Activated naive CD4-positive, alpha-beta T cell treated with anti-CD3 and anti-CD28 coated beads, Interleukin-2, amount 10 ng/mL, durations not matched to agents 7 days and 5 days (primary cell): ENCODE measurements at places on chromosomes 16 and 17.

- no peak for DNase-seq
- H3K36me3 ChIP-seq = no peaks in the 10 kb centered on the region
- H3K4me3 ChIP-seq = no peak overlapping the region
- H3K27me3 ChIP-seq = no peaks in the 10 kb centered on the region
- H3K4me1 ChIP-seq = no peaks in the 10 kb centered on the region
Observed at GRCh38 chr17:52110923-52111581, 47.5 kb downstream of the CA10 start.

- H3K27me3 ChIP-seq = peaks cover 24% of the 10 kb centered on the region
- H3K4me1 ChIP-seq = peaks cover 12% of the 10 kb centered on the region
- H3K4me3 ChIP-seq = no peak overlapping the region
- no peak overlapping the region for H3K27ac ChIP-seq
Observed at GRCh38 chr17:20085283-20085845, 76.2 kb downstream of the SPECC1 start.

- no peak for DNase-seq
- no peaks in the 10 kb centered on the region for H3K36me3 ChIP-seq
- no peak overlapping the region for H3K4me3 ChIP-seq
- H3K4me1 ChIP-seq = no peaks in the 10 kb centered on the region
Observed at GRCh38 chr16:81164481-81164880, 68.3 kb upstream of the GCSH start.

DNA sequence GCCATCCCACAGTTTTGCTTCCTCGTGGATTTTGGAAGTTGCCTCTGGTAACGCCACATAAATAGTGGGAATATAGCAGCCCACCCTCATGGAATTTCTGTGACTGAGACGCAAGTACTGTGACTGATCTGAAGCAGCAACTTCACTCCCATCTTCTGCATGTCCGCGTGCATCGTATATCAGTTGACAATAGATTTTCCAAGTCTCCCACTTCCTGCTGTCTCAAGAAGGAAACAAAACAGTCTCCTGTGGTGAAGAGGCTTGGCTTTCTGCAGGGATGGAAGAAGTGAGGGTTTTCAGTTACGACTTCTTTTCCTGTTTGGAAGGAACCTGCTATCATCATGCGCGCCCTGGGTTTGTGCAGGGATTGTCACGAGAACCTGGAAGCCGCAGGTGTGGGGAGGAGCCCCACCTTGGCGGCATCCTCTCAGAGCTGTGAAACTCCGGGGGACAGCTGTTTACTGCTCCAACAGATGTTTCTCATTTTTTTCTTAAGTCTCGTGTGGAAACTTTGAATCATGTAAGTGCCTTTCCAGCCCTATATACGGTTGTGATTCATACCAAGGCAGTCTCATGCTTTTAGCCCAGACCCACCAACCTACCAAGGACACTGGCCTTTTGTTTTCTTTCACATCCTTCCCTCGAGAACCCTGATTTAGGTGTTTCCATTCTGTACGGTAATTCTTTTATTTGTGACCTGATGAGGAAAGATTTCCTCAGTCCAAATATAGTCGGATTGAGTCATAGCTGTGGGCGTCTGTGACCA is 57.5 kb downstream of the WIPI1 start:
- no peak overlapping the region for H3K4me3 ChIP-seq
- H3K27ac ChIP-seq = peak overlapping the region; percentile 57
- H3K36me3 ChIP-seq = peaks cover 4% of the 10 kb centered on the region
- peak; percentile 67 for DNase-seq

DNA sequence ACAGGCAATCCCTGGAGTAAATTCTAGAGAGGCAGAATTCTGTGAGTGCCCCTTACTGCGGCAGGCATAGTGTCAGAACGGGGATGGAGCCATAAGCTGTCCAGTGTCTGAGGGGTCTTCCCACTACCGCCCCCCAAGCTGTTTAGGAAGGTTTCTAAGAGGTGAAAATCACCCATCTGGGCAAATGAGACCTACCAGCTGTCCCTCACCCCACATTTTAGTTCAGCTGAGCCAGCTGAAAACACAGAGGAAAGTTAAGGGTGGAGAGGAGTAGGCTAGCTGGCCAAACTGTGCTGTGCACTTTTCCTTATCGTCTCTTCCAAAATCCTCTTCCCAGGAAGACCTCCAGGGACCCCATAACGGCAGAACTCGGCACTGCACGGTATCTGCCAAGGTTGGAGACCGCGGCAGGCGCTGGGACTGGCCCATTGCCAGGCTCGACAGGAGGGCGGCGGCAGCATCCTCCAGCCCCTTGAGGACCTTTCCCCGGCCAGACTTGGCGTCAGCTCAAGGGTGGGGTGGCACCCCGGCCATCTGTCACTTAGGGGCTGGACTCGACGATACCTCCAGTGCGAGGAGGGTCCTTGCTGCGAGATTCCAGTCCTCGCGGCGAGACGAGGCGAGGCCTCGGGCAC is 955 bp downstream of the ACLY start:
- peak overlapping the region; percentile 90 for H3K27ac ChIP-seq
- peak; percentile 54 for DNase-seq
- peaks cover 50% of the 10 kb centered on the region for H3K4me1 ChIP-seq
- H3K27me3 ChIP-seq = no peaks in the 10 kb centered on the region
- peak overlapping the region; percentile 95 for H3K4me3 ChIP-seq
- peaks cover 21% of the 10 kb centered on the region for H3K36me3 ChIP-seq

GRCh38 chr16:74936902-74937560 is 47.9 kb downstream of the WDR59 start:
- DNase-seq = no peak
- H3K27me3 ChIP-seq = no peaks in the 10 kb centered on the region
- no peak overlapping the region for H3K4me3 ChIP-seq
